ENCODE measurements at places on chromosomes 5 and 9. TPM values are rescaled to one million over a fixed set of nuclear protein-coding genes. Genes with fewer than 3 reads are reported as not detected.

- DNase-seq: no peak
Observed at GRCh38 chr9:127865645-127866464, 11.4 kb upstream of the ENG start.

Gene FGF18
- 5.3 TPM for polyA plus RNA-seq

- DNase-seq: peak; percentile 63
Observed at GRCh38 chr5:58019614-58020013, 440.3 kb downstream of the PLK2 start.

Gene FRRS1L
- 2.9 TPM for polyA plus RNA-seq

DNA sequence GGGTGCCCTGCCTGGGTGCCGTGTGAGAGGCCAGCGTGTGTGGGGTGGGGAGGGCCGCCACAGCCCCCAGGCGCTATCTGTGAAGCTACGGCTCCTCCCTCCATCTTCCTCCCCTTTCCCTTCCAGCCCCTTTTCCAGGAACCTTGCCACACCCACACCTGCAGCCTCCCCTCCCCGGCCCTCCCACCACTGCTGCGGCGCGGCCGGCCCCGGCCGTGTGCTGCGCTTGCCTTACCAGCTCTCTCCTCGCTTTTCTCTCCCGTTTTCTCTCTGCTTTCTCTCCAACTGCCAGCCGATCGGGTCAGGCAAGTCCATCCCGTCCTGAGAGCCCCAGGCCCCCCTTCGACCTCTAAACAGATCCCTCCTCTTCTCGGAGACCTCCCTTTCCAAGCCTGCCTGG is 21.4 kb downstream of the GOLGA2 start:
- DNase-seq: no peak

DNA sequence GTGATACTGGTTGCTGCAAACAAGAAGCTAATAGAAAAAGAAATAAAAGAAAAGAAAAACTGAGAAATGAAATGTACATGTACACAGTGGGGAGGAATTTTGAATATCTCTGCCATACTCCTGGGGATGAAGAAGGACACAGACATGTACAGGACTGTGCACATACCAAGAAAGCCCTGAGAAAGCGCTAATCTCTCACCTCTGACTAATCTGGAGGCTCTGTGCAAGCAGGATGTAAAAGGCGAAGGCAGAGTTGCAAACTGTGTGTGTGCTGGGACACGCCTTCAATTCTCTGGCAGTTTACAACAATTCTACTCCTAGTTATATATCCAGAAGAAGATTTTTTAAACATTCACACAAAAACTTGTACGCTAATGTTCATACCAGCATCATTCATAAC is 211.4 kb downstream of the KIAA0825 start:
- no peak for DNase-seq

GRCh38 chr9:130106860-130107233 is 53.1 kb downstream of the GPR107 start:
- DNase-seq: no peak
